A172 (cell line): ENCODE measurements at places on chromosomes 6 and 20.

- no peak for DNase-seq
These were observed 176.3 kb downstream of the LRFN2 start for GRCh38 chr6:40410821-40411220.

- DNase-seq, result no peak
These were observed 124.2 kb downstream of the SLC16A10 start for GRCh38 chr6:111211411-111212030.

DNA sequence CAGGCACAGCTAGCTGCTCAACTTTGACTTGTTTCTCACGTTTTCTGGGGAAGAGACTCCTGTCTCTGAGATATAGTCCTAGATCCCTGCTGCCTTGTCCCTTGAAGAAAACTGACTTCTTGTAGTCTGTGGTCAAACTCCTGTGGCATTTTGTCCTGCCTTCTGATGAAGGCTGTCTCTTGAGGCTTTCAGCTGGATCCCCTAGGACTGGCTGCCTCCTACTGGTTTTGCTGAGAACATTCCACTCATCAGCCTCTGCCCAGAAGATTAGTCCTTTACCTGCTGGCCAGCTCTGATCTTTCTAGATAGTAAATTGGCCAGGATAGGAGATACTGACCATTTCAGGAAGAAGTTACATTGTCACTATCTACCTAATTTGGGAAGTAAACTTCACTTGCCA, 71.9 kb upstream of the CNR1 start:
- DNase-seq, result no peak

GRCh38 chr20:45840700-45841198, 7.2 kb downstream of the SNX21 start:
- DNase-seq, result no peak

DNA sequence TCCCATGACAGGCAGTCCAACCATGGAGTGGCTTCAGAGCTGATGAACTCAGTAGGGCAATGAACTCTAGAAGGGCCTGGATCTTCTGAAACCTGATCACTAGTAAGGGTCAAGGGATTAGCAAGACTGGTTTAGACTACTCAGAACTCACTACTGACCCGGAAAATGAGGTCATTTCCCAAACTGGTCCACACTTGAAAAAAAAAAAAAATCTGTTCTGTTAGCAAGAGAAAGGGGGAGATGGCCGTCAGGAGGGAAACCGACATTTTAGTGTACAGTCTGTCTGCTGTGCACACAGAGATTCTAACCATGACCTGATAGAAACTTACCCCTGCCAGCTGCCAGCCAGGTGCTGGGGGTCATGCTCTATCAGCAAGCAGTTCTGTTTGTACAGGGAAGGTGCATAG, 262.4 kb upstream of the AGPAT4 start:
- DNase-seq, result no peak

- no peak for DNase-seq
These were observed 42.9 kb downstream of the NHSL1 start for GRCh38 chr6:138456401-138456790.

DNA sequence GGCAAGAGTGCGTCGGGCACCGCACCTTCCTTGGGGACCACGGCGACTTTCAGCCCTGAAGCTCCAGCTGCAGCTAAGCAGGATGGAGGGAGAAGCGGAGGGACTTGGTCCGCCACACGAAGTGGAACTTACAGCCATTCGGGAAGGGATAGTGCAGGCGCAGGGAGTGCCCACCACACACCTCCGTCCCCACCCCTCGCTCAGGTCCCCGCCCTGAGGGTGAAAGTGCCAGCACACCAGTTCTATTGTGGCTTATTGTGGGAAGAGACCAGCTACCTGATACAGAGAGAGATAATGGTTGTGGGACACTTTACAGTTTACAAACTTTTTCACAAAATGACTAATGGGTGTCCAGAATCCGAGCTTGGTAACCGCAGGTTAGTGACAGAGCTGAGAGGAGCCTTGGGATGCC, 76.1 kb downstream of the IRF4 start:
- DNase-seq, result no peak
